ENCODE measurements at places on chromosomes 11 and 22.
A peak's percentile ranks its signal among the peaks of the same experiment; 100 is the strongest.

GRCh38 chr11:2536440-2536989 lies 91.7 kb downstream of the KCNQ1 start:
- DNase-seq, result no peak

GRCh38 chr11:14907411-14908213 lies 15.6 kb upstream of the CYP2R1 start:
- DNase-seq, result peak; percentile 67

DNA sequence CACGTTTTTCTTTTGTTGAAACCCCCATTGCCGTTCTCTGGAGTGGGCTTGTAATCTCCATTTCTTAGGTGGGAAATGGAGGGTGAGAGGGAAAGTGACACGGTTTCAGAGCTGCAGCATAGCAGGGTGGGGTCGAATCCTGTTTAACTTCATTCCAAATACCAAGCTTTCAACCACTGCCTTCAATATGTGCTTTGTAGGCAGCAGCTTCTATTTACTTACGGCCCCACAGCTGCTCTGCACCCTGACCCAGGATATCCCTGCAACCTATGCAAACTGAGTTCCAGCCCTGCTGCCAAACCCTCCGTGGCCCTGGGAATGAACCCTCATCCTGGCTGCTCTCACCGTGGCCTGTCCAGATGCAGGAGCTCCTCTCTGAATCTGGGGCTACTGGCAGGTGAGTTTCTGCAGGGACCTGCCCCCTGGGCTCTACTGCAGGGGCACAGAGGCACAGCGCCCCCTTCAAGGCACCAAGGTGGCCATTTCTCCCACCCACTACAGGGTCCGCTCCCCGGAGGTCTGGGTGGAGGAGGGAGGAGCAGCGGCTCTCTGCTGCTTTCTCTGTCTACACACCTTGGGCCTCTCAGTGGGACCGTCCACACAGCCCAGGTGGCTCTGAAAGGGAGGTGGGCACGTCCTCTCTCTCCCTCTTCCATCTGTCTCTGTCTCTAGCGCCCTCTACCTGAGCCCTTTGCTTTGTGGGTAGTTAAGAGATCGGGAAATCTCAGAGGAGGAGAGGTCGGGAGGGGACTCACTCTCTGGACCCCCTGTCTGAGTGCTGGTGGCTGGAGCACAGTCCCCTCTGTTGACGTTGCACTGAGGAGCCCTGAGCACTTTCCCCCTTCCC lies 279.1 kb downstream of the BRD1 start:
- no peak for DNase-seq

DNA sequence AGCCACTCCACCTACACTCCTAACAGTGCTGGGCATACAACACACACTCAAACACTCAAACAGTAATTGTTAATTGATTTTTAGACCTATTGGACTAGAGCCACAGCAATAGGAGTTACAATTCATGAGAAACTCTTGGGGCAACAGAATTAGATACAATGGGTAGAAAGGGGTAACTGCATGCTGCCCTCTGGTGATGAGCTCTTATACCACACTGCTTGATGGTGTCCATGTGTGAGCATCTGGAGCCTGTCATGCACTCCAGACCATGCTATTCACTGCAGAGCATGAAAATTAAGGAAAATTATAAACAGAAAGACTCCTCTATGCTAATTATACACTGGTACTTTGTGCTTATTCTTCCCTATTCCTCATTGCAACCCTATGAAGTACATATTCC lies 975.5 kb upstream of the CCDC90B start:
- DNase-seq, result no peak

DNA sequence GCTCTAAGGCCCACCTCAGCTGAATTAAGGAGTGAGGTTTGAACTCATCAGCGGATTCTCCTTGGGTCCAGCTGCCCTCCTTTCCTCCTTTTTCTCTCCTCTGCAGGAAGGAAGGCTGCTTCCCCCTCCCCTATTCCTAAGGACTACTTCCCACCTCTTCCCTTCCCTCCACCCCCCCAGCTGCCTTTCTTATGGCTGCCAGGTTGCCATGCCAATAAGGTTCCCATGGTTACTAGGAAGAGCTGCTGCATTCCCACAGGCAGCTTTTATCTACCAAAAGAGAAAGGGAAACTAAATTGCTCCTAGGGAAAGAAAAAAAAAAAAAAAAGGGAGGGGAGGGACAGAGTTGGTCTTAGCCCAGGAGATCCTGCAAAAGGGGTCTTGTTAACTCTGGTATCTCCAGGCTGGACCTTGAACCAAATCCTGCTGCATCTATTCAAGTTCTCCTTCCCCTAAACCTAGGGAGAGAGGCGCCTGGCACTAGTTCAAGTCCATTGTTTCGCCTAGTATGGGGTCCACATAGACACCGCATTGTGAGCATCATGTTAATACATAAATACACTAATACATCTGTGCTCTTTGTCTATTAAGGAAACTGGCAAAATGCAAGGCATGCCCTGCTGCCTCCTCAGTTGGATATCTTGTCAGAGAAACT lies 21.2 kb upstream of the FEZ1 start:
- DNase-seq, result no peak

DNA sequence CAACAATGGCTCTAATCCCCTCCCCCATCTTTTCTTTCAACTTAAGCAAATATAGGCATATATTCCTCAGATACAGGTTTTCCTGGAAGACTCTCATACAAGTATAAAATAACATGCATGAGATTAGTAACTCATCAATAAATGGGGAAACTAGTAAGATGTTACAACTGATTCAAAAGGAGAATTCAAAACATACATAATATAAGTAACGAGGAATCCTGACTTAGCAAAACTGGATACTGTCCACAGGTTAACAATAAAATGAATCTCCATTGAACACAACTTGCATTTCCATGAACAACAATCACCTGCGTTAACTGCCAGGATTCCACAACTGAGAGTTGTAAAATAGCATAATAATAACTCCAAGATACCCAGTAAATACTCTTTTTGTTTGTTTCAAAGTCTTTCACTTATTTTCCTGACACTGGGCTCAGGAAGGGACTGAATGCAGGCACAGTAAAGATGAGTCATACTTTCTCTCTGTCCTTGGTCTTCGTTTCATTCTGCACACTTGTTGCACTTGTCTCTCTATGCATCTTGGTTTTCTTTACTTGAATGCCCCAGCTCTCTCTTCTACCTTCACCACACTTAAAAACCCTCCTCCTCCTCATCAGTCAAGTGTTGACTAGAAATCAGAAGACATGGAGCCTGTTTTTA lies 8.1 kb downstream of the APIP start:
- DNase-seq, result no peak

DNA sequence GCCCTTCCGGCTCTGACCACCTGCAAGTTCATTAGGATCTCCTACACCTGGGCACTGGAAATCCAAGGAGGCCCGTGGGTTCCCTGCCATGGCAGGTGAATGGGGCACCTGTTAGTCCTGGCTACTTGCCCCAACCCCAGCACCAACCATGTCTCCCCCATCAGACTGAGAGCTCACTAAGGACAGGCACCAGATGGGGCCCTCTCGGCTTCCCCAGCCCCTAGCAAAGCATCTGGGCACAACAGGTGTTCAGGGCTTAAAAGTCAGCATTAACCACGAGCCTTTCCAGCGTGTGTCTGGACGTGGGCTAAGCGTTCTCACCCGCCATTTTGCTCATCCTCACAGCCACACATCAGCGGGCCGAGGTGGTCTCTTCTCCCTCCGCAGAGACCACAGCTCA lies 2.2 kb downstream of the SULT4A1 start:
- no peak for DNase-seq

DNA sequence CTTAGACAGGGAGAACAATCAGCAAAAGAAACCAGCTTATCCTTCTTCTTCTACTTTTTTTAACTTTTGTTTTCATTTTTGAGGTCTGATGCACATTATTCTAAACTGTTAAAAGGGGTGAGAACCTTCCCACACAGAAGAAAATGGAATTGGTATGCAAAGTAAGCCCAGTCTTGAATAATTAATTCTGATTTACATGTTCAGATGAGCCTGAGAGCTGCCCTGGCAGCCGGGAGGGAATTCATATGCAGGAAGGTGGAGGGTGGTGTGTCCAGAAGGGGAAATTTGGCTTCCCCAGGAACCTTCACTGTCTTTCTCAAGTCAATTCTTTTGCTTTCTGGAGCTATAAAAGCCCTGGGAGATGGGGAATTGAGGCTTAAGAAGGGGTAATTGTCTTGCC lies 181.0 kb downstream of the INSC start:
- no peak for DNase-seq

DNA sequence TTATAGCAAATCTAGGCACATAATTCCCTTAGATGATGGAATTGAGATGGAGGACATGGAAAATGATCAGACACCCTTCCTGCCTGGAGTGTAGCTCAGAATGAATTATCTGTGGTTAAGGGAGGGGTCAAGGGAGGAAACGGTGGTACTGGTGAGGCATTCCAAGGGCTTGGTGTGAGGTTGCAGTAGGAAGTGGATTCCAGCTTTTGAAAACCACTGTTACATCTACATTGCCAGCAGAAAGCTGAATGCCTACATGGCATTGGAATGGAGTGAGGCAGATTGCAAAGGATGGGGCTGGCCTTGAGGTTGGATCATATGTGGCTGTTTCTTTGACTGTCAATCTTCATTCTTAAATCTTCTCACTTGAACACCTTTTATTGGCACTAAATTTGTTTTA lies 684.4 kb downstream of the NTM start:
- DNase-seq, result no peak

DNA sequence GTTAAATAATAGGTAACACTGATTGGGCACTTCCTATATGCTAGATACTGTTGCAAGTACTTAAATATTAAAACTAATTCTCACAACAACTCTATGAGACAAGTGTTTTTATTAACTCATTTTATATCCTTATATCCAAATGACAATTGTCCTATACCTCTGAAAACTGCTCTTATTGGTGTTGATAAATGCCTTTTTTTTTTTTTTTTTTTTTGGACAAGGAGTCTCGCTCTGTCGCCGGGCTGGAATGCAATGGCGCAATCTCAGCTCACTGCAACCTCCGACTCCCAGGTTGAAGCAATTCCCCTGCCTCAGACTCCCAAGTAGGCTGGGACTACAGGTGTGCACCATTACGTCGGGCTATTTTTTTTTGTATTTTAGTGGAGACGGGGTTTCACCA lies 41.6 kb downstream of the MRTFA start:
- DNase-seq, result no peak

GRCh38 chr11:2588809-2589537 lies 110.8 kb downstream of the KCNQ1OT1 start:
- DNase-seq, result no peak

DNA sequence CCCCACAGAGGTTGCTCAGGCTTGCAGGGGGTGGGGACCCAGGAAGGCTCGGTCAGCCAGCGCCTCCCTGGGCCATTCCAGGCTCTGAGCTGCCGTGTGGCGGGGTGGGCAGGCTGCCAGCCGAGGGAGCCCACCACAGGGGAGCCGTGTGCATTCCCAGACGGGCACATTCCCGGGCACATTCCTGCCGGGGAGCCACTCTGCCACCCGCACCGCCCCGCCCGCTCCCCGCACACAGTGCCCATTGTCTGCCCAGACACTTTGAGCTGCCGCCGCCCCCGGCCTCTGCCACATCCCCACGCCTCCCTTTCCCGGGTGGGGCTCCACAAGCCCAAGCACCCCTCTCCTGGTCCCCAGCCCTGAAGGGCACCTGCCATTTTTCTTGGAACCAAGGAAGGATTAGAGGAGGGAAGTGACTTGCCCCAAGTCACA lies 27.4 kb downstream of the RPL3 start:
- DNase-seq, result no peak

DNA sequence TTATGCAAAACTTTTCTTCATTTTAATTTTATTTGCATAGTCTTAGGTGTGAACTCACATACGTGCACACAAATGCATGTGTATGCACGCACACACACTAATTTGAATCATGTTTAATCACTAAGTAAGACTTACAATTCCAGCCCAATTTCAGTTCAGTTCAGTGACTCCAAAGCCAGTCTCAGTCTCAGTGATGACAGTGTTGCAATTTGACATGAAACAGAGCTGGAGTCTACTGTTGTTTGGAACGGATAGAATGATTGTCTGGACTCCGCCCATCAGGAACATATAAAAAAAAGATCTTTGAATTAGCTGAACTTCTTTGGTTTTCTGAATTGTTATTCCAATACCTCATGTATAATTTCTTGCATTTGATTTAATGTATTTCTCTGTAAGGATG lies 14.9 kb upstream of the OR51S1 start:
- DNase-seq, result no peak

DNA sequence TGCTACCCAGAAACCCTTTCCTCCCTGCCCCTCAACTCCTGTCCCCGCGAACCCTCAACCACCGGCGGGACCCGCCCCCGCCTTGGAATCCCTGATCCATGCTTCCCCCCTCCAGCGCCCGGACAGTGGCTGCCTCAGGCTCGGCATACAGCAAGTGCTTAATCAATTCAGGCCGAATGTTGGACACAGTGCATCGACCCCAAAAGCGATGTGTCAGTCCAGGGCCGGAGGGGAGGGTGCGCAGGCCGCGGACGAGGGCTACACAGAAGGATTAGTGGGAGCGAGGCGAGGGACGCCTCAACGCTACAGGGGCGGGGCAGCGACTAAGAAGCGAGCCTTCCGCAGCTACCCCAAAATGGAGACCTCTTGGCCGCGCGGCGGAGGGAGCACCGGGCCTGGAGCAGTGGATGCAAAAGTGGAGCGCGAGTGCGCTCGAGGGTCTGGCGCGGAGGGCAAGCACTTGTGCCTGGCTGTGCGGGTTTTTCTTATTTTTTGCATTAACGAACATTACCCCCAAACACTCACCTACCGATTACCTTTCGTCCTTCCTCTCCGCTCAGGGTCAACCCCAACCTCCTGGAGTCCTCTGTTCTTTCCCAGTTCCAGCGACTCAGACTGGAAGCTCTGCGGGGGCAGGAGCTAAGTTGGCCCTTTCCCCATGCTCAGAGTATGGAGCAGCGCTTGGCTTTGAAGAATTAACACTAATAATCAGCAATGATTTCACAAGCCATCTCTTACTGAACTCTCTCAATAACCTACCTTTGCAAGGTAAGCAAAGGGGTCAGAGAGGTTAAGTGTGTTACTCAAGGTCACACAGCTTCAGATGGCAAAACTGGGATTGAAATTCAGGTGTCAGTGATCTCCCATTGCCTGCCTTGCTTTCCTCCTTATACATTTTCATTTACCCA lies 30.0 kb upstream of the WNT11 start:
- peak; percentile 10 for DNase-seq

All from stimulated activated CD4-positive, alpha-beta T cell treated with anti-CD3 and anti-CD28 coated beads, Interleukin-1b, Interleukin-23, amount 100 ng/mL, for 1 hour (primary cell).